ENCODE measurements at places on chromosomes 5 and 9.

DNA sequence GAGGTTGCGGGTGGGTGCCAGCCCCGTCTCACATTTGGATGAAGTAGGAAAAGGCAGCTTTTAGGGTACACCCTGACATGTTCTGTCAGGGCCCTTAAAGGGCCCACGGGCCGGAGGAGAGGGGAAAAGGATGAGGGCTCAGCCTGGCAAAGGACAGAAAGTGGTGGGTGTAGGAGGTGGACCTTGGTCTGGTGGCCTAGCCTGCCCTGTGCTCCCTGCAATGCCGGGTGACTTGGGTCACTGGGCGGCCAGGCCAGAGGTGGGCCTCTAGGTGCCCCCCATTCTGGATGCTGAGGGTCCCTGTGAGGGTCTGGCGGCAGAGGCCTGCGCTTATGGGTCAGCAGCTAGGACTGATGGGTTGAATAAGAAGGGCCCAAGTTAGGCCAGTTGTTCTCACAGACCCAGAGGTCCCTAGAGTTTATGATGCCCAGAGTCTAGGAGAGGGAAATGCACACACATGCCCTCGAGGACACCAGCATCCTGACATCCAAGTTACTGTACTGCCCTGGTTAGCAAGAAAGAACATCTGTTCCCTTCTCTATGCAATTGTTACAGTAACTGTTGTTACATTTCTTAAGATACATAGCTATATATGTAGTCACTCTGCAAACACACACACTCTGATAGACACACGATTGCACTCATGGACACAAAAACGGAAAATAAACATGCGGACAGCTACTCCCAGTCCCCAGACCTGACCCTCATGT is 12.5 kb downstream of the TRIM7 start:
- DNase-seq = no peak

- no peak for DNase-seq
Measured at GRCh38 chr5:172493906-172494305, 39.6 kb upstream of the SH3PXD2B start.

DNA sequence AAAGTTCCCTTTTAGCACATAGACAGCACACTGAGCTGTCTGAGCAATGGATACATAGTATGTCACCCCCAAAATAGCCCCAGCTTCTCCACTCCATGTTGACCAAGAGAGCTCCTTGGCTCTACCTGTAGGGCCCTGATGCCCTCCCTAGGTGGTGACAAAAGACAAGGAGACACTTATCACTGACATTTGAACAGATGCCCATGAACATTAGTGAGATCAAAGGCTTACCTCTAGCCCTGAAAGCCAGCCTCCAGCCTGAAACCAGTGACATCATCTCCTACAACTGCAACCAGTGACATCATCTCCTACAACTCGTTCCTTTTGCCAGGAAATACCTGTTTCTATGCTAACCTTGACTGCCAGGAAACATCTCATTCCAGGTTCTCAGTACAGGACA is 122.7 kb downstream of the FSTL4 start:
- no peak for DNase-seq

- DNase-seq = peak; percentile 61
Measured at GRCh38 chr9:25678147-25678666, at the start of gene TUSC1. Gene TUSC1 (minus strand): TSS chr9:25678444. CDS start chr9:25678312, 132 bp downstream.

DNA sequence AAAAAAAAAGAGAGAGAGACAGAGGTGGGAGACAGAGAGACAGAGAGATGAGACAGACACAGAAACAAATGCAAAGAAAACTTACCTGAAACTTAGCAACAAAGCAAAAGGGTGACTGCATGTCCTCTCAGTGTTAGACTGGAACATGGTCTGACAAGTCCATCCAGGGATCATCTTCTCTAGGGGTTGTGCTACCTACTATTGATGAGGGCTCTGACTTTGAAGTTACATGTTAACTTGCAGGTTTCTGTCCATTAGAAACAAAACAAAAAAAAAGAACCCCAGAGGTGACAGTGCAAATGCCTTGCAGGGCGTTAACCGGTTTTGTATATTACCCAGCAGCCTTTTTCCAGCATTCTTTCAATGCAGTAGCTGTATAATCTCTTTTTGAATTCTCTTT is 13.6 kb upstream of the SPARC start:
- no peak for DNase-seq

DNA sequence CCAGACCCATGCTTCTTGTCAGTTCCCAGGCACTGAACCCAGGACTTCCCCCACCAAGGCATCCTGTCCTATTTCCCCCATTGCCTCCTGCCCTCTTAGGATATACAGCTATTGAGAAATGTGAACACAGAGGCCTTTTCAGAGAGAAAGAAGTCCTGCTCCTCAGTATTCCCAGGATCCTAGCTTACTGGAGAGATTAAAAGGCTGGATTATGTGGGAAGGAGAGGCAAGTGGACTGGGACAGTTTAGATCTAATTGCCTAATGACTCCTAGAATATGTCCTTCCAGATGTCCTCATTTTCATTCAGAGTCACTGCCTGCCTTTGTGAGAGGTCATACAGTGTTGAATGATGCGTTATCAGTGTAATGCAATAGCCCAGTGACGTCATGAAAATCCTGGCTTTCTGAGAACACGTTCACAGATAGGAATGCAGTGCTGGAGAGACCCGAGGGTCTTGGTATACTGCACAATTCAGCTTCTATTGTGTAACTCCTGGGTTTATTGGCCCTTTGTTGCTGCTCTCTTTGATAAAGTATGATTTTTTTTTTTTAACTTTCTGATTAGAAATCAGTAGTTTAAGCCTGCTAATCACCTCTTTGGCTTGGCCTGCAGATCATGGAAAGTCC is 26.2 kb downstream of the WWC1 start:
- DNase-seq = no peak

DNA sequence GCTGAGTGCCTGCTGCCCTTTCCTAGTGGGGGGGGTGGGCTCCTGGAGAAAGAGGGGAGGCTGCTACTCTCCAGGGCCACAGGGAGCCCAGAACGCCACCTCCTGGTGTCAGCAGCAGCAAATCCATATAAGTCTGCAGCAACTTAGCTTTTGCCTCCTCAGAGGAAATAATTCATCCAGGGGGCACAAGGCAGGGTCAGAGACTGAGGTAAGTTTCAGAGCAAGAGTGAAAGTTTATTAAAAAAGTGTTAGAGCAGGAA is 4.0 kb upstream of the CLPTM1L start:
- no peak for DNase-seq

DNA sequence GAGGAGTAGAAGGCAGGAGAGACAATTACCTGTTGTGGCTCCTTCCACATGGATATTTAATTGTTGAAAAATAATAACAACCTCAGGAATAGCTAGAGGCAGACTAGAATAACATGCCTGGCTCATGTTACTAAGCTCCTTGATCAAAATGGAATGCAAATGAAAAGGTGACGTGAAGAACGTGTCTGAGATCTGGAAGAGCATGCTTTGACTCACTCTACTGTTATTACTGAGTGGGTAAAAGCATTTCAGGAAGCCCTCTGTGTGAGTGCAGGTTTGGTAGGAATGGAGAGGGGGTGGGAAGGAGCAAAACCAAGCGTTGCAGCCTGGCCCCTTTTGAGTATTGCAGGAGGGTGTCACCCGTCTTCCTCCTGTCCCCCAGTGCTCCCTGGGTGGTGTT is 84.8 kb downstream of the EQTN start:
- no peak for DNase-seq

DNA sequence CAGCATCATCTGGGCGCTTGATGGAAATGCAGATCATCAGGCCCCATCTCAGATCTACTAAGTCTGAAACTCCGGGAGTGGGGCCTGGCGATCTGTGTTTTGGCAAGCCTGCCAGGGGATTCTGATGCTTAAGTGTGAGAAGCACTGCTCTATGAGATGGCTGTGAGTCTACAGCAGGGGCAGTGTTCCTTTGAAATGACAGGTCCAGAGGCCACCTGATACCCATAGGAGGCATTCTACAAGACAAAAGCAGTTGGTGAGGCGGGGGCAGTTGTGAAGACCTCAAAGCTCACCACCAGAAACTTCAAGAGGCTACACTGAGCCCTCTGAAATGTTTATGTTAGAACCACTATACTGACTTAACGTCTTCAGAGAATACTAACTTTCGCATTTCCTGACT is 86.9 kb upstream of the SPATA31D4 start:
- DNase-seq = no peak

GRCh38 chr5:180212363-180213255 is 3.6 kb upstream of the RASGEF1C start:
- no peak for DNase-seq

- no peak for DNase-seq
Measured at GRCh38 chr9:78812665-78813064, 515.7 kb downstream of the PSAT1 start.

DNA sequence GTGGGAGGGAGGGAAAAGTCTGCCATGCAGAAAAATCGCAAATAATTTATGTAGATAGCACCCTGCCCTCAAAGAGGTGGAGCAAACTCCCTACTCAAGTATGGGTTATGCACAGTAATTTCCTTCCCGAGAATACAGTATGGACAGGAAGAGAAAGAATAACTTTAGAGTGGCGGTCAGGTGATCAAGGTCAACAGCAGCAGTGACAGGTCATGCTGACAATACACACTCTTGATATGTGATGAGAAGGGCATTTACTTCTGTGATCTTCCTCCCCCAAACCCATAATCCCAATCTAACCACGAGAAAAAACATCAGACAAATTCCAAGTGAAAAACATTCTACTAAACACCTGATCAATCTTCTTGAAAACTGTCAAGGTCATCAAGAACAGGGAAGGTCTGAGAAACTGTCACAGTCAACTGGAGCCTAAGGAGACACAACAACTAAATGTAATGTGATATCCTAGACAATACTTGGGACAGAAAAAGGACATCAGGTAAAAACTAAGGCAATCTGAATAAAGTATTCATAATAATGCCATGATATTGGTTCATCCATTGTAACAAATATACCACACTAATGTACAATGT is 11.7 kb downstream of the BICD2 start:
- no peak for DNase-seq

GRCh38 chr9:101269591-101270283 is 115.1 kb downstream of the BAAT start:
- no peak for DNase-seq

DNA sequence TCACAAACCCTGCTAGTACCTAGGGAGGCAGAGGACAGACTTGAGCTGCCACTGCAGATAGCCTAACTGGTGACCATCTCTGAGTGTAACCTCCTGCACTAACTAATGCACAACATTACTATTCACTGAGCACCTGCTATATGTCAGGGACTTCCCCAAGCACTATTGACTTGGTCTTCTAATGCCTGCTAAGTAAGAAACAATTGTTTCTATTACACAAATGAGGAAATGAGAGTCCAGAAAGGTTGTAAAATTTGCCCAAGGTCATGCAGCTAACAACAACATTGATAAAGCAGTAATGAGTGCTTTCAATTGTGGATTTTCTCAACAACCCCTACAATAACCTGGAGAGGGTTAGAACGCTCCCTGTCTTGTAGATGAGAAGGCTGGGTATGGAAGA is 183.7 kb downstream of the ZNF462 start:
- DNase-seq = no peak

GRCh38 chr5:173325091-173325698 is 3.0 kb downstream of the STC2 start:
- no peak for DNase-seq

- no peak for DNase-seq
Measured at GRCh38 chr5:35309365-35310130, 79.3 kb upstream of the PRLR start.

DNA sequence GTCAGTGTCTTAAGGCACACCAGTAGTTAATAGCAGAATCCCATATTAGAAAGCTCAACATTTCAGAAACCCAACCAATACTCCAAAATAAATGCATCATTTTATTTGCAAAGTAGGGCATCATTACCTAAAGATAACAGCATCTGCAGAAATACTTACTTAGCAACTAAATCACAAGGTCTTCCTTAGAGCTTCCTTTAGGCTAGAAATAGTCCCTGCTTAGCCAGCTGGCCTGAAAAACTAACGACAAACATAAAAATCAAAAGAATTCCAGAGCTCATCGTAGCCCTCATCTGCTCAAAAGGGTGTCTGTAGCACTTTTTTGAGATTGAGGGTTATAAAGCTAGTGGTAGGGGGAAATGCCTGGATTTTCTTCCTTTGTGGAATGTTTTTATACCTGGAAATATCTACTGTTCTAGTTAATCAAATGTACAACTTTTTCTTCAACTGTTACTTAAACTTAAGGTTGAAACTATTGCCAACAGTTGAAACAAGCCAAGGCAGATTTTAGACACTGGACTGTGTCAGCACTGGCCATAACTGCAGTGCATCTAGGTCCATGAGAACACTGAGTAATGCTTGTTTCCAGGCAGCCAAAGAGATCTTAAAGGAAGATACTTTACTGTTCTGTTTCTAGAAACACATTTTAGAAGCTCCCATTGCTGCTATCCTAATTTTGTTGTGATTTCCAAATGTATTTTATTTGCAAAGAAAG is 129.4 kb upstream of the RASA1 start:
- DNase-seq = no peak

GRCh38 chr9:134433101-134433500 is 106.8 kb downstream of the RXRA start:
- no peak for DNase-seq

GRCh38 chr9:75148561-75148960 is 60.2 kb downstream of the OSTF1 start:
- no peak for DNase-seq

Data from NCI-H526 treated with DMSO at 0.1 percent for 48 hours (cell line).